Activated CD4-positive, alpha-beta T cell treated with anti-CD3 and anti-CD28 coated beads for 4 hours (primary cell): ENCODE measurements at places on chromosomes 1 and 21.

DNA sequence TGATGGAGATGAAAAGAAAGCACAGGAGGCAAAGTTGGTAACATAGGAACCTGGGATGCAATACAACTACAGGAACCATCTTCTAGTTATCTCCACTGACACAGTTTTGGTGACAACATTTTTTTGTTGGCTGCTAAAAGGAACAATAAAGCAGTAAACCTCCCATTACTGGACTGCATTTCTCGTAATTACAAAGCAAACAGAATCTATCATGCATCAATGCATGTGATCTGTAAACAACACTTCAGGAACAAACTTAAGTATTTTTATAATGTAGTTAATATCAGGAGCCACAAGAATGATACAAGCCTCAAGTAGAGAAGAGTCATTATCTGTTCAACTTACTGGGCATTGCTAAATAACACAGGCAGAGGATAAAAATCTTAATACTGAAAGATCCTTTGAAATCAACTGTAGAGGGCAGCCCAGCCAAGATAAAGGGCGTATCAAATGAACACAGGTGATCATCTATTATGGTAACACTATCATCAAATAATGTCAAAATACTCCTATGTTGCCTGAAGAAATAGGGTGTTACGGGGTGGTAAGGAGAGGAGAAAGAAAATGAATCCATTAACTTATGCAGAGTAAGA, 193.3 kb downstream of the EIF4G3 start:
- no peak for DNase-seq

DNA sequence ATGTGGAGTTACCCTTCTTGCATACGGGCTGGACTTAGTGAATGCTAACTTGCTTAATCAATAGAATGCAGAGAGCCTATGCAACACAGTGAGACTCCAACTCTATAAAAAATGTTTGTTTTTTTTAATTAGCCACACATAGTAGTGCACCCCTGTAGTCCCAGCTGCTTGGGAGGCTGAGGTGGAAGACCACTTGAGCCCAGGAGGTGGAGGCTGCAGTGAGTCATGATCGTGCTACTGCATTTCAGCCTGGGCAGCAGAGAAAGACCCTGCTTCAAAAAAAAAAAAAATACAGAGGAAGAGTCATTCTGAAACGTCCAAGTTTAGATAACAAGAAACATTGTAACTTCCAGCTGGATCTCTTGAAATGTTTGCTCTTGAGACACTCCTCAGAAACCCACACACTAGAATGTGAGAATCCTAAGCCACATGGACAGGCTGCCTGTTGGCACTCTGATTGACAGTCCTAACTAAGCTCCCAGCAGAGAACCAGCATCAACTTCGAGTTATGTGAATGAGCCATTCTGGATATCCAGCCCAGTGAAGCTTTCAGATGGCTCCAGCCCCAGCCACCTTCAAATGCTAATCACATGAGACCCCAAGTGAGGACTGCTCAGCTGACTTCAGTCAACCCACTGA, 20.0 kb upstream of the CAP1 start:
- DNase-seq = no peak

DNA sequence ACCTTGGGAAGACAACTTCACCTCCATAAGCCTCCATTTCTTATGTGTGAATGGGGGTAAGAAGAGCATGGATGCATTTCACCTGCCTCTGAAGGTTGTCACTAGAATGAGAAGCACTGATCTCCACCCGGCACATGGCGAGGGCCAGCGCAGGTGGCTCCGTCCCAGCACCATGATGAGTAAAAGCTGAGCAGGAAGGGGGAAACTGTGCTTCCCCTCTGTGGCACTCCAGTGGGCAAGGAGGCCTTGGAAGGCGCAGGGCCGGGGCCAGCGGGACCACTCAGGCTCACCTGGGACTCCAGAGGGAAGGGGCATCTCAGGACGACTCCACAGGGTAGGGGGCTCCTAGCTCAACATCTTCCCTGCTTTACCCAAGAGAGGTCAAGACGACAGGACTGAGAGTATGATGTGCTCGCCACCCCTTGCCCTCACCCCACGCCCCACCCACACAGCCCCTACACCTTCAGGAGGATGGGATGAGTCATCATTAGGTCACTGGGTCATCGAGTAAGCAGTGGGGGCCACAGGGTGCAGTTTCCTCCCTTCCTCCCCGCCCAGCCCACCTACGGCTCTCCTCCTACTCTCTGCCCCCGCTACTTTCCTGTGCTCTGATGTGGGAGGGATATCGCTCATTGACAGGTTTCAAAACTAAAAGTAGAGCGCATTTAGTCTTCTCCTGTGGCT, 112.1 kb downstream of the HIVEP3 start:
- DNase-seq = peak; percentile 90

DNA sequence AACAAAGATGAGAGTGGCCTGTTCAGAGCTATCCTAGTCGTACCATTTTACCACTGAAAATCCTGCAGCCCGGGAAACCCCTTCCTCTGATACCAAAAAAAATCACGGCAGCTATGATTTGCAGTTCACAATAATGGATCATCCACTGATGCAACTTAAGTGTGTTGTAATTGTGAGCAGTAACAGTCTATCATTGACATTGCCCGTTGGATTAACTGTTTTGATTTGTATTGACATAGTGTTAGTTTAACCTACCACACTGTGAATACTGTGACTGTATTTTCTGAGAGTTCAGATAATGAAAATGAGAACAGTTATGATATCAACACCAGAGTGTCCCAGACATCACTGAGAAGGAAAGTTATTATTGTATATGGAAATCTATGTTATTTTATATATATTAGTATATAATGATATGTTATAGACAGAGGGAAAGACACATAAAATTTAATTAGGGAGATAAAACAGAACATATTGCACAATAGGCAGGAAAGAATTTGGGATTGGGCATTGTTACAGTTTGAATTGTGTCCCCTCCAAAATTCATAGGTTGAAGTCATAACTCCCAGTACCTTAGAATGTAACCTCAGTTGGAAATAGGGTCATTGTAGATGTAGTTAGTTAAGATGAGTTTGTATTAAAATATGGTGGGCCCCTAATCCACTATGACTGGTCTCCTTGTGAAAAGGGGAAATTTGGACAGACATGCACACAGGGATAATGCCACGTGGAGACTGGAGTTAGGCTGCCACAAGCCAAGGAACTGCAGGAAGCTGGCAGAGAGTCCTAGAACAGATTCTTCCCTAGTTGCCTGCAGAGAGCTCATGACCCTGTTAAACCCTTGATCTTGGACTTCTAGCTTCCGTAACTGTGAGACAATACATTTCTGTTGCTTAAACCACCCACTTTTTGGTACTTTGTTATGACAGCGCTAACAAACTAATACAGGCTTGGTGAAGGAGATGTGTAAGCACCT, 54.4 kb downstream of the TLCD4 start:
- DNase-seq = no peak

DNA sequence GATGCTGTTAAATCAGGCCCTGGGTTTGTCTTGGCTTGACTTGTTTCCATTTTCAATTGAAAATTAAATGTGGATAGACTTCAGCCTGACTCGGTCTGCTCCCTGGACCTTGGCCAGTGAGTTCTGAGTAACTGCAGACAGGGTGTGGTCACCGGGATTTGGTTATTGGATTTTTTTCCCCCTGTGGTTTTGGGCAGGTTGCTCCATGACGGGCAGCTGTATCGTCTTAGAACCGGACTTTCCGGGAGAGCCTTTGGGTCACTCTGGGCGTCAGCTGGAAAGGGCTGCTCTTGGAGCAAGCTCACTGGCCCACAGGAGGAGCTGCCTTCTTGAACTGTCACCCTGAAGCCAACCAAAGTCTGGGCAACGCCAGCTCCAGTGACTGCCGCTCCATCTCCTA, 75.0 kb downstream of the CLIC6 start:
- no peak for DNase-seq

DNA sequence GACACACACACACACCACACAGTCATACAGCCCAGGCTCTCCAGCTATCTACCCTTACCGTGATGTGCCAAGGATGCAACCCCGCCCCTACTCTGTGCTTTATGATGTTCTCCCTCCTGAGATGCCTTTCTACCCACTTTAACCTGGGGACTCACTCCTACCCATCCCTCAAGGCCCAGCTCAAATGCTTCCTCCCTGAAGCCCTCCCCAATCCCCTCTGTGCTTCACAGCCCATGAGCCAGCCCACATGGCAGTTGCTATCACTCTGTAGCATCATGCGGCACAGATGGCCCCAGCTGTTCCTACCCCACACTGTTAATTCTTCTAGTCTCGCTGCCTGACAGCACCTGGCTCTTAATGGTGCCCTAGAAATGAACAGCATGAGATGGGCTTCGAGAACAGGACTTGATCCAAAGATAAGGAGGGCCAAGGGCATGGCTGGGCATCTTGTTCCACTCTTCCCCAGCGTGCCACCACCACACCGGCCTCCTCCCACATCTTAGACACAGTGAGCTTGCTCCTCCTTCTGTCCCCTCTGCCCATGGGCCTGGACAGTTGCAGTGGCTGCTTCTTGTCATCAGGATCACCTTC, 109.8 kb downstream of the GLIS1 start:
- no peak for DNase-seq

GRCh38 chr1:56190806-56191365, 388.5 kb downstream of the PLPP3 start:
- DNase-seq = no peak

DNA sequence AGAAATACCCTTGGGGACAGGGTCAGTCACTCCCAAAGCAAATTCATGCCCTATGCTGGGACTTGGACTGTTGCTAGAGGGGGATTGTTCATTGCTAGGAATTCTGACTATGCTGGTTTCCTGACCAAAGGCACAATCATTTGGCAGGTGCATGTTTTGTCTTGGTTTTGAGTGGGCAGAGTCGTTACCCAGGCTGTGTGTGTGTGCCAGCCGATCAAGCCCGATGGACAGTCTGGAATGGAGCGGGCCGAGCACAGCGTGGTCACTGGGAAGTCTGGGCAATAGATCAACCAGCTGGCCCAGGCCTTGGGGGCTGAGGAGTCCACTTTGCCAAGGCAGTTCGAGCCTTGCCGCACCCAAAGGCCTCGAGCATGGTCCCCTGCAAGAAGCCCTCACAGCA, 60.9 kb downstream of the HTR6 start:
- no peak for DNase-seq

- no peak for DNase-seq
These were observed 15.6 kb upstream of the TTLL10 start for GRCh38 chr1:1157914-1158710.

DNA sequence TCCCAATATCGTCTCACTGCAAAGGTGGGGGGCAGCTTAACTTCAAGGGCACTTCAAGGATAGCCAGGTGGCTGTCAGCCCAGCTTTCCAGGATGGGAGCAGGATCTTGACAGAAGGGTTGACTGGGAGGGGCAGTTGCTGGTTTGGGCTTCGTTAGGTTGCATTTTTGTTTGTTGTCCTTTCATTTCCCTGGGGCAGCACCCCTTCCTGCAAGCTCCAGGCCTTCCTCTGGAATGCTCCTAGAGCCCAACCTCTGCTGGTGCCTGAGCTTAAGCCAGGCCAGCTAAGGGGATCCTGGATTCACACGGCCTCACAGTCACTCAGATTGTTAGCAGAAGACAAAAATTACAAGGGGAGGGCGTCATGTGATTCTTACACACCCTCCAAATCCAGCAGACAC, 4.1 kb upstream of the OLIG2 start:
- DNase-seq = no peak

- no peak for DNase-seq
These were observed 47.1 kb upstream of the HMCN1 start for GRCh38 chr1:185686821-185687778.

DNA sequence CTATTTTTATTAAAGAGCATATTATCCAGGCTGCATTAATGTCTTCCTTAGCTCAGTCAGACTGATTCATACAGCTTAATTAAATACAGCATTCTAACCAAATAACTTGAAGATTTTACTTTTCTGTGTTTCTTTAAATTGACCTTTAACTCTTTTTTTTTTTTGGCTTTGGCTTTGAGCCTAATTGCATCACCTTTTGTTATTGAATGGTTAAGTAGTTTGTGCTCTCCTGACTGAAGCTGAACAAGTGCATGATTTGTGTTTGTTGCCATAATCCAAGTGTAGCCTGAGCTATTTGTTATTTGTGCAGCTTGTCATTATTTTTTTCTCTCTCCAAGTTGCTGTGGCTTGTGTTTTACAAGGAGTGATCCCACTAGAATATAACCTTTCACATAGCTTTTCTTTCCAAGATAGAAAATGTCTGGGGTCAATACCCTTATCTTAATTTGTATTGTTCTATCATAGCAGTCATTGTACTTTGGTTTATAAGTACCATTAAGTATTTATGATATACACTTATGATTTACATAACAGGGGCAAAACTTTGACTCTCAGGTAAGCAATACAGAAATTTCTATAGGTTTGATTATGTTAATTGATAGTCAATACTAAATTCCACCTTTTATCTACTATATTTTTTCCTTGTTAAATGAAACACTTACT, 31.6 kb downstream of the CDC14A start:
- no peak for DNase-seq

GRCh38 chr1:72060466-72061245, 221.7 kb downstream of the NEGR1 start:
- no peak for DNase-seq

DNA sequence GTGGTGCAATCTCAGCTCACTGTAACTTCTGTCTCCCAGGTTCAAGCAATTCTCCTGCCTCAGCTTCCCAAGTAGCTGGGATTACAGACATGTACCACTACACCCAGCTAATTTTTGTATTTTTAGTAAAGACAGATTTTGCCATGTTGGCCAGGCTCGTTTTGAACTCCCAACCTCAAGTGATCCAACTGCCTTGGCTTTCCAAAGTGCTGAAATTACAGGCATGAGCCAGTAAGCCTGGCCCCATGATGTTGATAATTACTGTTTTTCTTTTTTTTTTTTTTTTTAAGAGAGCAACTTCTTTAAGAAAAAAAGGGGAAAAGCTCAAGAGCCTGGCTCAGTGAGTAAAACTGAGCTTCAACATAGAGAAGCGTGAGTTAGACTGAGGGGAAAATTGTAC, 9.6 kb upstream of the SOAT1 start:
- DNase-seq = no peak

GRCh38 chr1:6998267-6998666, 213.0 kb downstream of the CAMTA1 start:
- no peak for DNase-seq

DNA sequence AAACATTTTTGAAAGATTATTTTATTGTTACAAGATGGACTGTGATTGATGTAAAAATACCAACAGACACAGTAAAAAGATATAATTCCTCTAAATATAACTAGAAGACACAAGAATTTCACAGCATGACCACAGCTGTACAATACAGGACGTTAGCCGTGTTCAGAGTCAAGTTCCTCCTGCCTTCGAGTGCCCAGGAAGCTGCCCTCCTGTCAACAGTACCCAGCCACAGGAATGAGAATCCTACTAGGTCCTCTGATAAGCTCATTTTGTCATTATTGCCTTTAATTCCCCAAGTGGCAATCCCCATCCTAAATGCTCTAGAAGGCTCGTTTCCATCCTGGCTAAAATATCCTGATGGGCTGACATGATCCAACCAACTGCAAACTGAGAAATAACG, 16.4 kb upstream of the CAPN2 start:
- no peak for DNase-seq

DNA sequence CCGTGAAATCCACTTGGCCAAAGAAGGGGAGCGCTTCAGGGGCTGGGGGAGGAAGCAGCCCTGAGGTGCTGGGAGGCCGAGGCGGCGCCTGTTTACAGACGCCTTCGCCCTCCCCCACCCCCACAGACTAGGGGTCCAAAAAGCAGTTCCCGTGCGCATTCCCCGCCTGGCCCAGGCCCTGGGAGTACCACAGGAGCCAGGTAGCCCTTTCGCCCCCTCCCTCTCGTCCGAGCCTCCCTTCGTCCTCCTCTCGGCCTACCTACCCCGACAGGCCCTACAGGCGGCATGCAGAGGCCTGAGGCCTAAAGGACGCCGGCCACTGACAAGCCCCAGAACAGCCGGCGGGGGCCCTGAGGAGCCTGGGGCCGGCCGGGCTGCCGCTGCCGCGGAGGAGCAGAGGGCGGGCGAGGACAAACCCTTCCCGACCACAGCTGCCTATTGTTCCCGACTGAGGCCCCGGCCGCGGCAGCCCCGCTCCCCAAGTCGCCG, 522 bp downstream of the RC3H1 start:
- peak; percentile 34 for DNase-seq
